Sigmoid colon (tissue), 7 donors: ENCODE measurements at places on chromosomes 13 and 19.

- no peak for DNase-seq
Measured at GRCh38 chr13:36133950-36134626, 2.9 kb upstream of the DCLK1 start.

- no peak for DNase-seq
Measured at GRCh38 chr13:99421271-99421670, 80.0 kb upstream of the TM9SF2 start.

DNA sequence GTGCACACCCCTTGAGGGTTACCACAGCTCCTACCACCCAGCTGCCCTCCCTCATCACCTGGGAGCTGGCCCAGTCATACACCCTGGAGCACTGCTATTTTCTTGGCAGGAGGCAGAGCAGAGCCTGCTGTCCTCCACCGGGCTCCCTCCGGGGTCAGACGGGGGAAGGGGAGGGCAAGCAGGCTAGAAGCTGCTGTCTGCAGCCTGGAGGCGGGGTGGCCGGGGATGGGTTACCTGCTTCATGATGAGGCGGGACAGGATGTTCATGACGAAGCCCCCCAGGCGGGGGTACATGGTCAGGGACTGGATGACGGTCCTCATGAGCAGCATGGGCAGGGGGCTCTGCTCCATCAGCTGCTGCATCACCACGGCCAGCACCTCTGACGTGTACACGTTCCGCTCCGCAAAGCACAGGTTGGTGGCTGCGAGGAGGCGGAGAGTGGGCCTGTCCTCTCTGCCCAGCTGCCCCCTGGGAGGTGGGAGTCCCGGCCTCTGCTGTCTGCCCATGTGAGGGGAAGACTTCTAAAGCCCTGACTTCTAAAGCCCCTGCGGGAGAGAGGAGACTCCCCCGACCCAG, 2.7 kb upstream of the RSPH6A start:
- no peak for DNase-seq

DNA sequence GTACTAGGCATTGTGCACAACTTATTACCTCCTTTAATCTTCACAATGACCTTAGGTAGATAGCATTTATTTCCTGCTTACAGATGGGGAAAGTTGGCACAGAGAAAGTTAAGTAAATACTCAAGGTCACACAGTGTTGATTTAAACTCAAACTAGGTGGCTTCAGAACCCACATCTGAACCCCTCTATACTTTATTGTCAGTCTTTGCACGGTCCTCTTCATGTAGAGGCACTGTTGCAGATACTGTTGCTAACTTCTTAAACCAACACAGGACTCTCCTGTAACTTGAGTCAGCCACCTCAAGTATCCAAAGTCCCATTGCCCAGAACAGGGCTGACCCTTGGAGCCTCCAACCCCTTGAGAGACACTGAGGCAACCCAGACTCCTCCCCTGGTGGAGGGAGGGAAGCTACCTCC, 48.8 kb downstream of the FRY start:
- no peak for DNase-seq

DNA sequence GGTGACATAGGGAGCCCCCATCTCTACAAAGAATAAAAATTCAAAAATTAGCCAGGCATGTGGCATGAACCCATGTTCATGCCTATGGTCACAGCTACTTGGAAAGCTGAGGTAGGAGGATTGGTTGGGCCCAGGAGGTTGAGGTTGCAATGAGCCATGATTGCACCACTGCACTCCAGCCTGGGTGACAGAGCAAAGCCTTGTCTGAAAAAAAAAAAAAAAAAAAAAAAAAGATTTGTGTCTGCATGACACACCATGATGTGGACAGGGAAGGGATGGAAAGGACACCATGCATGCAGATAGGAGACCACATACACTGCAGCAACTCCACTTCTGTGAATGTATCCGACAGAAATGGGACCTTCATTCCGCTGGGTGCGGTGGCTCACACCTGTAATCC, 34.0 kb upstream of the HOMER3 start:
- no peak for DNase-seq

DNA sequence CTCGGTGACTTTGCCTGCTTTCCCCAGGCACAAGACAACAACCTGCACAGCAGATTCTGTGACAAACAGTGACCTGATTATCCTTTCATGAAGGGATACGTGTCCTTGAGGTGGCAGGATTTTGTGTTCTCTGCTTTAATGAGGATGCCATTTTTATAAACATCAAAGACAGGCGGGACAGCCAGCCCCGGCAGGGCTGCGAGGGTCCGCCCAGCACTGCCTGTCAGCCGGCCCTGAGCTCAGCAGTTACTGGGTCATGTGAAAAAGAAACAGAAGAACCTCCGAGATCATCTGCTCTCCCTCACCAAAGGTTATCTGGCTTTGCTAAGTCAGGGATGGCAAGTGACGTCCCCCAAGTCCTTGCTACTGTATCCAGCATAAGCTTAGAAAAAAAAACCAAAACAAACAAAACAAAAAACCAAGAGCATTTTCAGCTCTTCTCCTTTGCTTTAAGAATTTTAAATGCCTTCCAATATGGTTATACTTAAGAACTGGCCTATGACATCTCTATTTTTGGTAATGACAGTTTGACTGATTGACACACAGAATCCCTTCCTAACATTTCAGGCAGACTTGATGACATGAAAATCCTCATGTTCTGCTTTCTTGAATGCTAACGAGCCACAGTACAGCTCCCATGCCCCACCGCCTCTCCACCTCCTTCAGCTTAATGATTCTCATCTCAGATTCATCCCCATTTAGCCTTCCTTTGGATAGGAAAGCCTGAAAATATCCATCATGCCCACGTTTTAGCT, 666.6 kb upstream of the ARGLU1 start:
- DNase-seq: no peak

DNA sequence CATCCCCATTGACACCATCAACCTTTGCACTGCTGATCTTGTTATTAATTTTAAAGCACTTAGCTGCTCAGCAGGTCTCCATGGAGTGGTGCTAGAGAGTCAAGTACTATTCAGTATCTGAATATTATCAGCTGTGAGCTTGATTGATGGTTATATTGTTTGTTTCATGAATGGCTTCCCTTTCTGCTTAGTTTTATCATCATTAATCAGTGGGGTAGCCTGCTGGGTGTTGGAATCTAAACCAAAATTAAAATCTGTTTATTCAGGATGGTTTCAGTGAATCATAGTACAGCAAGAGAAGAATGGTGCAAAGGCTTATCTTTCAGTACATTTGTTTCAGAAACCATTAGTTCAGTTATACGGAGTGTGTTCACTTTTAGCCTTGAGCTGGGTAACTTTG, 42.5 kb upstream of the SCEL start:
- DNase-seq: no peak

DNA sequence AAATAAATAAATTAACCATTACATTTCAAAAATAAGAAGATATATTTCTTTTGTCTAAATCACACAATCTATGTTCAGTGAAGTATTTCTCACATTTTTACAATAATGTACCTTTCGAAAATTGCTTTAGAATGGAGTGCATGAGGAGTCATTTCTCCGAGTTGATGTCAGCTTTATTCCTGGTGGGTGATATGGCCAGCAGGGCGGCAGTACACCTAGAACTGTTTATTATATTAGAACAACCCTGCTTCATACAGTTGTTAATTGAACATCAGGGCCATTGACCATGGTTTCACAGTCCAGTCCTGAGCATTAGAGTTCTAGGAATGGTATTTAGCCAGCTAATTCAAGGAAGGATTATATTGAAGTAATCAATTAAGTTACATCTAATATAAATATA, 696.3 kb upstream of the SLC10A2 start:
- no peak for DNase-seq

- DNase-seq: no peak
Measured at GRCh38 chr13:113160983-113161382, 2.5 kb downstream of the PROZ start.

GRCh38 chr19:28636016-28636629, 576.8 kb downstream of the UQCRFS1 start:
- no peak for DNase-seq

GRCh38 chr13:67642657-67643056, 412.5 kb upstream of the PCDH9 start:
- DNase-seq: no peak
